Right hindlimb (tissue), 1 donor: ENCODE measurements at places on chromosomes 16 and 17.
A peak's percentile ranks its signal among the peaks of the same experiment; 100 is the strongest.

- DNase-seq: peak; percentile 32
Measured at GRCh38 chr17:40344421-40345160, 19.9 kb downstream of the GJD3 start.

DNA sequence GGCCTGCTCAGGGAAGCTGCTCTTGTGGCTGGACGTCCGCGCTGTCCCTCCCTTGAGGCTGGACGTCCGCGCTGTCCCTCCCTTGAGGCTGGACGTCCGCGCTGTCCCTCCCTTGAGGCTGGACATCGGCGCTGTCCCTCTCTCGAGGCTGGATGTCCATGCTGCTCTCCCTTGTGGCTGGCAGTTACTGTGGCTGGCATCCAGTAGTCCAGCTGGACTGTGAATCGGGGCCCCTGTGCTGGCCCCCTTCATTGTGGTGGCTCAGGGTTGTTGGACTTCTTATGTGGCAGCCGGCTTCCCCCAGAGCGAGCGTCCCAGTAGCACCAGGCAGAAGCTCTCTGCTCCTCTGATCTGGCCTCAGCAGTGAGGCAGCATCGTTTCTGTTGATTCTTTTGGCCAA lies 141.5 kb downstream of the IRF8 start:
- no peak for DNase-seq

DNA sequence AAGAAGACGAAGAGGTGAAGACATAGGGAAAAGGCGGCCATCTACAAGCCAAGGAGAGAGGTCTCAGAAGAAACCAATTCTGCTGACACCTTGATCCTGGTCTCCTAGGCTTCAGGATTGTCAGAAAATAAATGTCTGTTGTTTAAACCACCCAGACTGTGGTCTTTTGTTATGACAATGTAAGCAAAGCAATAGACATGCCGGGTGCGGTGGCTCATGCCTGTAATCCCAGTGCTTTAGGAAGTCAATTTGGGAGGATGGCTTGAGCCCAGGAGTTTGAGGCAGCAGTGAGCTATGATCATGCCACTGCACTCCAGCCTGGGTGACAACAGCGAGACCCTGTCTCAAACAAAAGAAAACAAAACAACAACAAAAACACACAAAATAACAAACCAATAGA lies 64.4 kb downstream of the HAPSTR1 start:
- DNase-seq: no peak

- DNase-seq: no peak
Measured at GRCh38 chr17:73757420-73757819, 113.2 kb upstream of the SDK2 start.

GRCh38 chr16:89764711-89765201 lies 43.4 kb downstream of the ZNF276 start:
- DNase-seq: no peak

DNA sequence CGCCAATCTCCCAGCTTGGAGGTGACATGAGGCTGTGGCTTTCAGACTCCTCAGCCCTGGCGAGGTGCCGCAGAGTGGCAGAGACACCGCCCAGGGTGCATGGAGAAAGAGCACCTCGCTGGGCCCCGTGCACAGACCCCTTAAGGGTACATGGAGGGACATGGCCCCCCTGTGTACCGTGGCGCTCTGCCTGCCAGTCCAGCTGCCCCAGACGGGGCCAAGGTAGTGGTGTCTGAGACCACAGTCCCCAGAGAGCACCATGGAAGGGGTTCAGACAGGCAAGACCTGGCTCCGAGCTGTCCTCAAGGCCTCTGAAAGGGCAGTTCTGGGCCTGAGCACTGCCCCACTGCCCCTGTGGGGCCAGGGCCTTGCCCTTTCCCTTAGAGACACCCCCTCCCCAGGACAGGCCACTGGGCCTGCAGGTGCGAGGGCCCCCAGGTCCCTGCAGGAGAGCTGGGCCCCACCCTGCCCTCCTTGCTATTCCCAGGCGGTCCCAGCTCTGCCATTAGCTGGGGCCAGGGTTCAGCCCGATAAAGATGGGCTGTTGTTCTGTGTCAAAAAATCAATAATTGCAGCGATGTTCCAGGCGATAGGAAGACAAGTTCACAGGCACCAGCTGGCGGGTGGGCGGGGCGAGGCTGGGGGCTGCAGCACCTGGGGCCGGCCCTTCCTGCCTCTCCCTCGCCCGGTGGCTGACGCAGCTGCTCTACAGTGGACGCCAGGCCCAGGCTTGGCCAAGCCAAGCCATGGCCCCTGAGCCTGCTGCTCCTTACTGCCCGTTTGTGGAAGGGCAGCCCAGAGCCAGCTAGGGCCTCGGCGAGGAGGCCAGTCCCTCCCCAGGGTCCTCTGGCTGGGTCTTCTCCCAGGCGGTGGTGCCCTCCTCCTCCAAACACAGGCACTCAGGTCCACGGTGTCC lies 51.7 kb downstream of the ZFPM1 start:
- DNase-seq: no peak

DNA sequence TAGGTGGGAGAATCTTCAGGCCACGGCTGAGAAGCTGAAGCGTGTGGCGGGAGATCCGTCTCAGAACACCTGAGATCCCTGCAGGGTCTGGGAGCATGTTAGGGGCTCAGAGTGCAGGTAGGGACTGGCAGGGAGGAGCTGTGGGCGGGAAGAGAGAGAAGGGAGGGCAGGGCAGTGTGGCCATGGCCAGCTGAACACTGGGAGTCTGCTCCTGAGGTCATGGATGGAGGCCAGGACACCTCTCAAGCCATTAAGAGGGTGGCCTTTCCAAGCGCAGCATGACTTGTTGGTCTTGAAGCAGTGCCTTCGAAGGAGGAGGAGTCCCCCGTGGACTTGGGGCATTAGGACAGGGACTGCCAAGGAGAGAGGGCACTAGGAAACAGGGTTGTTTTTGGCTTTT lies 23.7 kb downstream of the NAA60 start:
- no peak for DNase-seq

GRCh38 chr17:12530161-12530560 lies 135.5 kb upstream of the MYOCD start:
- no peak for DNase-seq

GRCh38 chr17:82108961-82109475 lies 11.0 kb upstream of the FASN start:
- DNase-seq: peak; percentile 14

- no peak for DNase-seq
Measured at GRCh38 chr16:79130616-79131015, 469.9 kb downstream of the MAF start.

DNA sequence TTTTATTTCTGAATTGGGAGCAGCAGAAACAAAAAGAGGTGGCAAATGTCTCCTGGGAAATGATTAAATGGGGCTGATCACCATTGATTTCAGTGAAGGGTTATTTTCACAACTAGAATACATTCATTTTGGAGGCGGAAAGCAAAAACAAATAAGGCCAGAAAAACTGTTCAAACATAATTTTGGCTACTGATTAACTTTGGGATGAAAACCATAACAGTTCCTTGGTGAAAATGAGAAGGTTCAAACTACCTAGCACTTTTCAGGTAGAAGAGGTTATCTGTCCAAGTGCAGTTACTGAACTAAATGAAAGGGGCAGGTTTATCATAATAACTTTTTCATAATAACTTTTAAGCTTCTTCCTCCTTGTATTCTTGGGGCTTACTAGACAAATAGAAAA lies 718.5 kb downstream of the CDH11 start:
- no peak for DNase-seq

- peak; percentile 51 for DNase-seq
Measured at GRCh38 chr17:47733047-47733673, at the start of gene TBX21. TSS of gene TBX21 (plus strand) at chr17:47733236. CDS start at chr17:47733455, 219 bp downstream.

GRCh38 chr16:89018282-89019158 lies 41.5 kb upstream of the CBFA2T3 start:
- DNase-seq: no peak

- no peak for DNase-seq
Measured at GRCh38 chr17:64056269-64057005, 36.0 kb upstream of the ICAM2 start.

GRCh38 chr17:27824176-27824715 lies 23.9 kb upstream of the NOS2 start:
- no peak for DNase-seq

DNA sequence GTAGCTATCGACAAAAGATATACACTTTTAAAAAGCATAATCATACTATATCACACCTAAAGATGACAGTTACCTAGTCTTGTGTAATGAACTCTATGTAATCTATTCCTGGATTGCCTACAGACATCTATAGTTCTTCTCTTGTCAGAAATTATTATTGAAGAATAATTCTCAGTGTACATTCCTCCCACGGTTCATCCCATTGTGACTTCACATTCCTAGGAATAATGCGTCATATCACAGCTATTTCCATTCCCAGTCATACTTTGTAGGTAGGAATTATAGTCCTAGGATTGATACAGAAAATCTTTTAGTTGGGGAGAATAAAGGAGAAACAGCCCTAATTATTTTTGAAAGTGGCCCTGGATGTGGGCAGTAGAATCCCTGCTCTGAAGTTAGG lies 44.0 kb upstream of the ABCC11 start:
- DNase-seq: no peak

DNA sequence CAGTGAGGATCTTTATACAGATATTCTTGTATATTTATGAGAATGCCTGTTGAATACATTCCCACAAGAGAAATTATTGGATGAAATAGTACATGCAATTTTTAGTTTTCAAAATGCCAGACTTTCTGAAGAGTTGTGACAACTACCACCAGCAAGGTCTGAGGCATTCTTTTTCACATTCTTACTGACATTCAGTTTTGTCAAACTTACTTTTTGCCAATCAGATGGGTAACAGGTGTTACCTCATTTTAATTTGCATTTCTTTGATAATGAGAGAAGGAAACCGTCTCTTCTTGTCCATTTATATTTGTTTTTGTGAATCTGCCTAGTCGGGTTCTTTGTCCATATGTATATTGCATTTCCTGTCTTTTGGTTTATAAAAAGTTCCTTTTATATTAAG lies 24.3 kb downstream of the NOL11 start:
- DNase-seq: no peak

DNA sequence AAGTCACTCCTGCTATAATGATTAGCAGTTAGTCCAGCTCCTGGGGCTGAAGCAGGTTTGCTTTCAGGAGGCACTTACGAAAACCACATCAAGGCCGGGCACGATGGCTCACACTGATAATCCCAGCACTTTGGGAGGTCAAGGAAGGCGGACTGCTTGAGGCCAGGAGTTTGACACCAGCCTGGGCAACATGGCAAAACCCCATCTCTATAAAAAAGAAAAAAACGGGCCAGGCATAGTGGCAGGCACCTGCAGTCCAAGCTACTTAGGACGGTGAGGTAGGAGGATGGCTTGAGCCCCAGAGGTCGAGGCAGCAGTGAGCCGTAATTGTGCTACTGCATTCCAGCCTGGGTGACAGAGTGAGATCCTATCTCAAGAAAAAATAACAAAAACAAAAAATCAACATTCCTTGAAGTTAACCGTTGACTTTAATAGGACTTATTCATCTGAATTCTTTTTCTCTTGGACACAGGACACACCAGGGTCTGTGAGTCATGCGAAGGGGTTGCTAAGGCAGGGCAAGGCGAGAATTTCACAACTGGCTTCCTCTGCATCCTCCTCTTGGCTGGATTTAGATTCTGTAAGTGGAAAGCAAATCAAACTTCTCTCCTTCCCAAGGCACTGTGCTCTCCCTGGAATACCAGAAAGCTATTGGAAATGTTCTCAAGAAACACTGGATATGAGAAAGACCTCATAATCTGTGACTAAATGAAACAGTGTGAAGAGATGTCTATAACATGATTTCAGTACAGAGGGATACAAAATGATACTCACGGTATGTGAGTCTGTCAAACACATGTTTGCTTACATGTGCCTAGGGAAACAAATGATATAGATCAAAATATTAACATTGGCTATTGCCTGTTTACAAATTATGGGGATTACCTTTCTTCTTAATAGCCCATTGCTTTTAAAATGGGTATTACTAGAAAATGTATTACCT lies 99.5 kb downstream of the SYCE1L start:
- DNase-seq: no peak

- peak; percentile 61 for DNase-seq
Measured at GRCh38 chr17:75047398-75048098, 523 bp downstream of the KCTD2 start.

DNA sequence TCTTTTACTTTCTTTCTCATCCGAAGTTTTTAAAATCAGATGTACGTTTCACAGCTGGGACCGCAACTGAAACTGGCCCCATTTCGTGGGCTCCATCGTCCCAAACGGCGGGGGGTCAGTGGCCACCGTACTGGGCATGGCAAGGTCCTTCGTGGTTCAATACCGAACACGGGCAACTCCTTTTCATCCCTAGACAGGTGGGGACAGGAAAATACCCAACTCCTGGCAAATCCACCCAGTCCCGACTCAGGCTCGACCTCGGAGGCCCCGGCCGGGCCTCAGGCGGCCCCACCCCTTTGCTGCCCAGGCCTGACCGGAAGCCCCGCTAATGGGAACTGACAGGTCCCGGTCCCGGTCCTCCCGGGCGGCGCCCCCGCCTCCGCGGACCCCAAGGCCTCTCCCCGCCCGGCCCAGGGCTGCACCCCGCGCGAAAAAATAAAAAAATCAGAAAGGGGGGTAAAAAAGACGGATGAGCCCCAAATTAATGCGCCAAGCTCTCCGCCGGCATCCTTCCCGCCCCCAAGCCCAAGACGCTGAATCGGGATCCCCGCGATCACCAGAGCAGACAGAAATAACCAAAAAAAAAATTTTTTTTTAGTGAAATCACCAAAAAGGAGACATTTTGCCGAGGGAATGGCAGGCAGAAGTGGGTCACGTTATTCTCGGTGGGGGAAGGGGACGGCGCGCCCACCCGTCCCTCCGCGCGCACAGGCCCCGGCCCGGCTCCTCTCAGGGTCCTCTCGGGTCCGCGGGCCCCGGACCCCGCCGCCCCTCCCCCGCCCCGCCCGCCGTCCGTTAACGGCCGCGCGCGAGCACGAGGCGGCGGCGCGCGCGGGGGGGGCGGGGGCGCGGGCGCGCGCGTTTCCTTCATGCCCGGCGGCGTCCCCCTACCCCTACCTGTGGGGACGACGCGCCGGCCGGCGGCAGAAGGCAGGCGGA lies 562 bp downstream of the ZC3H7A start:
- DNase-seq: peak; percentile 74

DNA sequence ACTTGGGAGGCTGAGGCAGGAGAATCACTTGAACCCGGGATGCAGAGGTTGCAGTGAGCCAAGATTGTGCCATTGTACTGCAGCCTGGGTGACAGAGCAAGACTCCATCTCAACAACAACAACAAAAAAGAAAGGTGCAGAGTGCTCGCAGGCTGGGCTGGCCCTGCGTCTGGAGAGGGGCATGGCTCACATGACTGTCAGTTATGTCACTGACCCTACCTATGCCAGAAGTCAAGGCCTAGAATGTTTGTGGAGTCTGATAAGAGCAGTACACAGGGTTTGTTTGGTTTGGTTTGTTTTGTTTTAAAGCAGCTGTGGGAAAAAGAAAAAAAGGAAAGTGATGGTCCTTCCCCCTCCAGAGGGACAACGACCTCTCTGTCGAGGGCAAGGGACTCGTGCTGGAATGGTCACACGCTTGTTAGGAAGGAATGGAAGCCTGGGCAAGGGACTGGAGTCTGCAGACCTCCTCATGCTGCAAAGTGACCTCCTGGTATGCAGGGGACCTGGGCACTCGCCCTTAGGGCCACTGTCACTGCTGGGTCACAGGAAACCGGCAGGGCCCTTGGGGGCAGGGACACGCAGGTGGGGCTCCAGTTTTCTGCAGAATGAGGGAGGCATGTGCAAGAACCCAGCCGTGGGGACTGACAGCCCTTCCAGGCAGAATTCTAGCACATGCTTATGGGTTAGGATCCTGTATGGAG lies 10.1 kb upstream of the OSGIN1 start:
- no peak for DNase-seq

- DNase-seq: no peak
Measured at GRCh38 chr17:16906680-16907079, 65.2 kb downstream of the TNFRSF13B start.

GRCh38 chr16:10324210-10324609 lies 61.7 kb upstream of the ATF7IP2 start:
- no peak for DNase-seq

- no peak for DNase-seq
Measured at GRCh38 chr16:85627089-85627488, 14.0 kb downstream of the GSE1 start.

GRCh38 chr17:57987581-57988300 lies at the start of gene VEZF1:
TSS of gene VEZF1 (minus strand) at chr17:57988254. CDS start at chr17:57988111, 143 bp downstream.
- peak; percentile 87 for DNase-seq
